ENCODE measurements at places on chromosomes 11 and 22.

DNA sequence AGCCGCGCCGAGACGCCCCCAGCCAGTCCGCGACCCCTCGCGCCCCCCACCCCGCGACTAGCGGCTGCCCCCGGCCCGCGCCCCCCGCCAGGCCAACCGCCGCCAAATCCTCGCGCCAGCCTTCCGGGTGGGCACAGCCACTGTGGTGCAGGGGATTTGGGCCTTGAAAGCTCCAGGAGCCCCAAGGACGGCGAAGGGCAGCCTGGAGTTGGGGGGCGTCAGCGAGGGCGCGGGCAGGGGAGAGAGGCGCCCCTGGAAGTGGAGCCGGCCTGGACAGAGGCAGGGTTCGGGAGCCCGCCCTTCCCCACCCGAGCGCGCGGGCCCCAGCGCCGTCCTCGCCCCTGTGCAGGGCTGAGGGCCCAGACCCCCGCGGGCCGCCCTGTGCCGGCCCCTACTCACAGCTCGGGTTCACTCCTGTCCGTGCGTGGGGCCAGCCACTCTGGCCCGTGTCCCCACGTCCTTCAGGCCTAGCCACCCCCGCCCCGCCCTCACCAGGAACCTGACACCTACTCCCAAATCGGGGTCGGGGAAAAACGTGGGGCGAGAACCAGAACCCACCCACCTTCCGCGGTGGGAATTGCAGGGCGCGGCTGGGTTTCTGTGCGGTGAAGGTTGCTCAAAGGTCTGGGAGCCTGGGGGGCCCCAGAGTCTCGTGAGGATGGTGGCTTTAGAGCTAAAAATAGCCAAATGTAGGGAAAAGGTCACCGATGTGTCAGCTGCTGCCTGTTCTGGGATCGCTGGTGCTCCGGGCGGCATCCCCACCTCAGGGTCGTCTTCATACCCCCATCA, at the start of gene CPT1B:
Gene CPT1B (minus strand): TSS at position 441 of the 789 bp plus-strand sequence. CDS start 512 bp downstream, outside the sequence.
- DNase-seq = no peak

DNA sequence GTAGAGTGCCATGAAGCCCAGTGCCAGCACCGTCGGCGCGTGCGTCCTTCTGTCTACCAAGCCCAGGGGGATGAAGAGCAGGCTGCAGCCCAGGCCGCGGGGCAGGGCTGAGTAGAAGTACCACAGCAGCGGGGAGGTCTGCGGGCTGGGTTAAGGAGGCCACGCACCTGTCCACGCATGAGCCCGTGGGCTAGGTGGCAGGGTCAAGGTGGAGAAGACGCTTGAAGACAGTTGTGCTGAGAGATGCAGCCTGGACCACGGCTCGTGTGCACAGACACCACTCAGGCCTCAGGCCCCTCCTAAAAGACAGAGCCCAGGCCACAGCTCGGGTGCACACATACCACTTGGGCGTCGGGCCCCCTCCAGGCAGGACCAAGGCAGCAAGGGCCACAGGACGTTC, 10.4 kb downstream of the ALG12 start:
- no peak for DNase-seq

- DNase-seq = no peak
These were observed 344.7 kb upstream of the NCAM1 start for GRCh38 chr11:112616327-112617097.

DNA sequence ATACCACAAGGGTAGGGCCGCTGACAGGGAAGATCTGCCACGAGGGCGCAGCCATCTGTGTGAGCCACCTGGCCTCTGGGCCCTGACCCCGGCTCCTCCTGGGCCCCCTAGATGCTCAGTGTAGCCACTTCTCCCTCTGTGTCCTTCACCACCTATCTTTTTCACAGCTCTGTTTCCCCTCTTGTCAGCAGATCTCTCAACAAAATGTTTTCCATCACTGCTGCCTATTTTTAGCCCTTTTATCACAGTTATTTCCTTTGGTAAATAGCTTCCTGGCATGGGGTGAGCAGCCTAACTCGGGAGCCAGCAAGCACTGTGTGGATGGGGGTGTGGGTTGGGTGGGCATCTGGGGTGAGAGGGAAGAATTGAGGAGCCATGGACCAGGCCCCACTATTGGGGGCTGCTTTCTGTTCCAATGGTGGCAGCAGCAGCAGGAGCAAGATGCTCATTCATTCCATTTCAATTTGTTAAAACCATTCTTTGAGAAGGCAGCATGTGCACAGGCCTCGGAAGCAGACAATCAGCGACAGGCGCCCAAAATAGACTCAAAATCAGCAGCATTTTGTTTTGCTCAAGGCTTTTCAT, 135.2 kb upstream of the NAV2 start:
- no peak for DNase-seq

- DNase-seq = no peak
These were observed 10.3 kb downstream of the CADM1 start for GRCh38 chr11:115493905-115494304.

DNA sequence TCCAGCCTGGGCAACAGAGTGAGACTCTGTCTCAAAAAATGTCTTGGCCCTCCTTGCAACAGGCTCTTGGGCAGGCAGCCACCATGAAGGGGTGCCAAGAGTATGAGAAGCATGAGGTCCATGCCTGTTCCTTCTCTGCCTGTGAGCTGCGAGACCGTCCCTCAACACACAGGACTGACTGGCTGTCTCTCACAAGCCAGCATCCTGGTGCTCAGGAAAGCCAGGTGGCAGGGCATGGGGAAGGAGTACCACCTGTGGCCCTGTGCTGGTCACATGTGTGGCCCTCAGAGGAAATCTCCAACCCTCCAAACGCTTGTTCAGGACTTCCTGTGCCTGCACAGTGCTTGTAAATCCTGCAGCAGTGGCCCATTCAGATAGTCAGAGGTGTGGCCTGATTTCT, 83.2 kb downstream of the ATXN10 start:
- DNase-seq = no peak

DNA sequence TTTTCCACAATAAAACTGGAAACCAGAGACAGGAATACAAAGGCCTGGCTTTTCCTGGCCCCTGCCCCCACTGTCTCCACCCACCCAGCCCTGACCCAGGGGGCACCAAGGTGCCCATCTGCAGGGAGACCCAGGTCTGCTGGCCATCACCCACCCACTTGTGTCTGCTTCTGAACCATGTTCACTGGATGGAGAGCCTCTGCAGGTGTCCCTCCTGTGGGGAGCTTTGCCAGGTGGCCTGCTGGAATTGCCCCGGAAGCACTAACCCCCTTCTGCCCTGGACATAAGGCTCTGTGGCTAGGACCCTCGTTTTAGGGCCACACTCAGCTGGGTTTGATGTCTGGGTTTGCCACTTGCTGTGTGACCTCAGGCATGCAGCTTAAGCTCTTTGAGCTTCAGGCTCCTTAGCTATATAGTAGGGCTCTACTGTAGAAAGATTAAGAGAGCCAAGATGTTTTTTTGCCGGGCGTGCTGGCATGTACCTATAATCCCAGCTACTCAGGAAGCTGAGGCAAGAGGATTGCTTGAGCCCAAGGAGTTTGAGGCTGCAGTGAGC, 3.9 kb downstream of the SCARF2 start:
- no peak for DNase-seq

DNA sequence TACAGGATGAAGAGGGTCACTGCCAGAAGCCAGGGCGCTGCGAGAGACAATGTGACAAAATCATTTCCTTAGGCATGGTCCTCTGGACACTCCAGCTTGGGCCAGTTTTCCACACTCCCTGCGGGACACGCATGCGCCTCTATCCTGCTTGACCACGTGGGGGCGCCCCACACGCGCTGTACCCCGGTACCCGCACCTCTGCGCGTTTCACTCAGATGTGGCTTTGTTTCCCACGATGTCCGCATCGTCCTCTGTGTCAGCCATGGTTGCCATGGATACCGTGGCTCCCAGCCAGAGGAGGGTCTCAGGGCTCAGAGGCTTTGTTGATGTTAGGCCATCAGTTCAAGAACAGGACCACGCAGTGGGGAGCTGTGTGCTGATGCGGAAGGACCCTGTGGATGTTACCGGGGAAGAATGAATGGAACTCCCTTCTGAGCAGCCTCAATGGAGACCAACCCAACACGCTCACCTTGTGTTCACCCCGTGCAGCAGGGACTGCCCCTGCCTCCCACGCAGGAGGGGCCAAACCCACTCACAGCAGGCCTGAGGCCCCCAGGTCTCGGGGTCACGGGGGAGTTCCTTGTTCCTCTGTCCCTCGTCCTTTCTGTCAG, 101.1 kb upstream of the SLC22A12 start:
- DNase-seq = no peak

GRCh38 chr22:19800761-19801244, 40.2 kb downstream of the TBX1 start:
- DNase-seq = no peak

DNA sequence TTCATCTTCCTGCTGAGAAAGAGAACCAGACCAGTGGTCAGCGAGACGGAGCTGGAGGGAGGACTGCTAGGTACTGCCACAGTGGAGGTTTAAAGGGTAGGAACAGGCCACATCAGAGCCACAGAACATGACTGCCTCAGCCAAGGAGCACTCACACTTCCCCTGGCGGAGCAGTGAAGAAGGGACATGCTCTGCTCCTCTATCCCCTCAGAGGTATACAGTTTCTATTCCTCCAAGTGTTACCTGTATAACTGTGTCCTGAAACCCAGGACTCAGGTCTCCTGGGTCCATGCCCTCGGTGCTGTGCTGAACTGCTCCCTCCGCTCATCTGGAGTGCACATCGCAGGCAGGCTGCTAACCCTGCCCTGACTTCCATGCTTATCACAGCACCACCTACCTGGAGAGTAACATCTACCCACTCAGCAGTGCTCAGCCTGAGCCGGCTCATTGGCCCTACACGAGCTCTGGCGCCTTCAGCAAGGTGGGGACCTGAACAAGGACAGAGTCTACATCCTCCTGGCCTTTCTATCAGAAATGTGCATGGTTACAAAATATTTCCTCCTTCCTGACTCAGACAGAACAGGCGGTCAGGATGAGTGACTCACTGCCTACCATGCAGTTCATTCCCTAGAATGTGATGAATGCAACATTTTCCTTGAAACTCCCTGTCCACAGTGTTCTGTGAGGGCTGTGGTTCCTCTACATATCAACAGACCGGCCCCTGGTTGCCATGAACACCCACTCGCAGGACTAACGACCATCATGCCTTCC, 52.9 kb downstream of the C11orf58 start:
- DNase-seq = no peak

- no peak for DNase-seq
These were observed 7.3 kb upstream of the CEP295 start for GRCh38 chr11:93654226-93654625.

DNA sequence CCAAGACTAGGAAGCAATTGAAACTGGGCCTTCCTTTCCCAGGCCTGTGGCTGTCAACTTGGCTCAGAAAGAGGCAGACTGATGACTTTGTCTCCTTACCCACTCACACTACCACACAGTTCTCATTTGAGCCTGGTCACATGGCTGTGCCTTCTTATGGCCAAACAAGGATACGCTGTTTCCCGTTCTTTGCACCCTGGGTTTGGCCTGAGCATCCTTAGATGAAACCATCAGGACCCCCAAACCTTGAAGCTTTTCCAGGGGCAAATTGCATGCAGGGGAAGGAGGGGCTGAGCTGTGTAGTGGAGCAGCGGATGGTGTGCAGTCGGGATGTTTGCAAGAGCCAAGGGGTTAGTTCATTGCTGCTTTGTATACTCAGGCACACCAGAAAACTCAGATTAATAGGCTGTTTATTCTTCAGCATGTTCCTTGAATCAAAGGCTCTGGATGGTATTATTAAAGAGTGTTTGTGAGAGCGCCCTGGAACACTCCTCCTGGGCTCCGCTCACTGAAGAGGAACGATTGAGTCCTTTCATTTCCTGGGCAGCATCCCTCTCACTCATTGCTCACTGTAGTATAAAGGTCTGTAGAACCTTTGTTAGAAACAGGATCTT, 69.8 kb downstream of the ARFGAP2 start:
- no peak for DNase-seq

DNA sequence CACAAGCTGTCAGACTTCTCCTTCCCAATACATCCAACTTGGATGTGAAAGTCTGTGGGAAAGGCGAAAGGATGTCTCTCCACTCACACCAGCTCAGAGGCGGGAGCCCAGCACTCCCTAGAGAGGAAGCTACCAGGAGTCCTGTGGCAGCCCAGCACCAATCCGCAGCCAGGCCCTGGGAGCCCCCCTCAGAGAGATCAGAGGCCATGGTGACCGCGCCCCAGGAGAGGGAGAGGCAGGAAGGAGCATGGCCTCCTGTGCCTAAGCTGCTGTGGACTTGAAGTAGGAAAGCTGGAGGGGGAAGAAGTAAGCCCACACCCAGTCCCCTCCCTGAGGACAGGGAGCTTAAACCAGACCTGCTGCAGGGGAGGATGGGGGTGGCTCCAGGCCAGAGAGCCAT, 24.4 kb upstream of the IGSF9B start:
- no peak for DNase-seq

GRCh38 chr11:130157101-130157500, 2.5 kb upstream of the ST14 start:
- DNase-seq = no peak

DNA sequence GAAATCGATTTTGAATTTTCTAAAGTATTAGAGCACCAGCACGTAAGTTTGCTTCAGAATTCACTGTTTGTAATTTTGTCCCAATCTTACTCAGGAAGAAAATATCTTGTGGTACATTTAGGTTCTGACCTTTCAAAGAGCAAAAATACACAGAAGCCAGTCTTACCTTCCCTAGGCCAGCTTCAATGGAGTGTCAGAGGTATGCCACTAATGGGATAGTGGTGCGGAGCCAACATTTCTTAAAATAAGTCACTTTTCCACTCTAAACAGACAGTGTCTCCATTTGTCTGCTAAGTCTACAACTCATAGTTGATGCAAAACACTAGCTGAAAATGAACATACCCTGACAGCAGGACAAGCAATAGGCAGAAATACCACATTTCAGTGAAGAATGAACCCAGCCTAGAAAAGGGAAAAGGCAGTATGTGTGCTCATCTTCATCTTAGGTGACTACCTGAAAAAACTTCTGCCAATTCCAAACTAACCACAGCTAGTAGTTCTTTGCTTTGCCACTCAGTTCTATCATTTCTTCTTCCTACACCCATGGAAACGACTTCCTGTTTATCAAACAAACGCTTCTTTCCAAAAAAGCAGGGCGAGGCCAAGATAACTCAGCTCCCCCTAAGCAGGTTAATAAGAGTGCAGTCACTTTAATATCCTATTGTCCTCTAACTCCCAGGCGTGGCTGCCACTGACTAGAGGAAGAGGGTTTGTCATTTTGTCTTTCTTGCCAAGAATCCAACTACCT, 94.0 kb upstream of the APOA1 start:
- no peak for DNase-seq

GRCh38 chr11:8100158-8100557, 19.1 kb downstream of the TUB start:
- no peak for DNase-seq

GRCh38 chr11:48066881-48067800, 86.8 kb downstream of the PTPRJ start:
- no peak for DNase-seq

GRCh38 chr11:25991476-25991875, 340.5 kb upstream of the ANO3 start:
- no peak for DNase-seq
